GM13977 (cell line): ENCODE measurements at places on chromosomes 6 and 20.

GRCh38 chr6:134873500-134874388, 76.2 kb downstream of the ALDH8A1 start:
- no peak for DNase-seq

GRCh38 chr6:117676577-117677218, 1.4 kb downstream of the NUS1 start:
- no peak for DNase-seq

DNA sequence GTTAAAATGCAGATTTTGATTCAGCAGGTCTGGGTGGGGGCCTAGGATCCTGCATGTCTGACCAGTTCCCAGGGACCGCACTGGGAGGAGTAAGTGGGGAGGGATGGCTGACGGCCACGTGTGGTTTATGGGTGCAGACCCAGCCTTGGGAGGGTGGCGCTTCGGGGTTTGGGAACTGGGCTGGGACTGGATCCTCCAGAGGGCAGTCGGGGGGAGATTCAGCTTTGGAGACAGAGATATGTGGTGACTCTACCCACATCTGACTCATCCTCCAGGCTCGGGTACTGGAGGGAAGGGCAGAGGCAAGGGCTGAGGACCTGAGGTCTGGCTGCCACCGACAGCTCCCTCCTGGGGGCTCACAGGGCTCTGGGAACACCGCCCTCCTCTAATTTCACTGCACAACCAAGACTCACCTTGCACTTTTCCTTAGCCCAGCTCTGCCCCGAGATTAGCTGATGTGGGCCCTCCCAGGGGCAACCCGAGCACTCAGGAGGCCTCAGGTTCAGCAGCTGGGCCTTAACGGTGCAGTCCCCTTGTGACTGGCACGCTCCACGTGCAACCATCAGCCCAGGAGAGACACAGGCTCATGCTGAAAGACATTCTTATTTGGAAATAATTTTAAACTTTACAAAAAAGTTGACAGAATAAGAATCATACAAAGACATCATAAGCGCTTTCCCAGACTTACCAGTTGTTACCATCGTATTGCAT, 172.8 kb upstream of the PMEPA1 start:
- DNase-seq: no peak

- no peak for DNase-seq
Measured at GRCh38 chr6:166999884-167000253, 672 bp downstream of the CEP43 start.

- DNase-seq: no peak
Measured at GRCh38 chr6:54719131-54719530, 127.4 kb upstream of the FAM83B start.

DNA sequence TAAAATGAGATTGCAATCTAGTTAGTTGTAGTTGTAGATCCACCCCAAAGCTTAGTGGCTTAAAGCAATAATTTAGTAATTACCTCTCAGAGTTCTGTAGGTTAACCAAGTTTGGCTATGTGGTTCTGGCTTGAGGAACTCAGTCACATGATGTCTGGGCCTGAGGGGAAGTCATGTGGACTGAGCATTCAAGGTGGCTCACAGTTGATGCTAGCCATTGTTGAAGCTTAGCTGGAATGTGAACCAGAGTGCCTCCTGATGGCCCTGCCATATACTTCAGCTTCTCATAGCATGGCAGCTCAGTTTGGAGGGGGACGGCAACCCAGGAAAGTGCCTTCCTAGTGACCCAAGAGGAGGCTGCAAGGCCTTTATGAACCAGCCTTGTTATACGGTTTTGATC, 263.2 kb upstream of the RNF217 start:
- DNase-seq: no peak

GRCh38 chr6:143400258-143401067, 50.0 kb downstream of the ADAT2 start:
- DNase-seq: no peak

GRCh38 chr6:111672761-111673450, 67.2 kb upstream of the TRAF3IP2 start:
- DNase-seq: no peak

GRCh38 chr6:121436274-121436857, 920 bp downstream of the GJA1 start:
- DNase-seq: no peak

DNA sequence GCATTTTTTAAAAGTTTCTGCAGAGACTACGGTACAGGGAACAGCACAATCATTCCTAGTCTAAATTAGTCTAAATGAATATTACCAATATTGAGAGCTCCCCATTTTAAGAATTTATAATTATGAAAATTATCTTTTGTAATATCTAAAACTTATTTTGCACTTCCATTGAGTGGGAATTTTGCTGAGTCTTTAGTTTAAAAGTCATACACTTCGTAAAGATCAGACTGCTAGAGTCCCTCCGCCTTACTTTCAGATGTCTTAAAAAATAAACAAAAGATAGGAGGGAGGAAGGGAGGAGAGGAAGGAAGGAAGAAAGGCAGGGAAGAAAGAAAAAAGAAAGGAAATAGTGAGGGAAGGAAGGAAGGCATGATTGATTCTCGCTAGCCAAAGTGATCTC, 278.2 kb upstream of the PRDM1 start:
- no peak for DNase-seq

- DNase-seq: no peak
Measured at GRCh38 chr6:706146-706545, 13.2 kb upstream of the EXOC2 start.
